ENCODE measurements at places on chromosomes 12 and 14.

- DNase-seq: peak; percentile 76
Observed at GRCh38 chr14:57575482-57575881, 81.8 kb upstream of the CCDC198 start.

DNA sequence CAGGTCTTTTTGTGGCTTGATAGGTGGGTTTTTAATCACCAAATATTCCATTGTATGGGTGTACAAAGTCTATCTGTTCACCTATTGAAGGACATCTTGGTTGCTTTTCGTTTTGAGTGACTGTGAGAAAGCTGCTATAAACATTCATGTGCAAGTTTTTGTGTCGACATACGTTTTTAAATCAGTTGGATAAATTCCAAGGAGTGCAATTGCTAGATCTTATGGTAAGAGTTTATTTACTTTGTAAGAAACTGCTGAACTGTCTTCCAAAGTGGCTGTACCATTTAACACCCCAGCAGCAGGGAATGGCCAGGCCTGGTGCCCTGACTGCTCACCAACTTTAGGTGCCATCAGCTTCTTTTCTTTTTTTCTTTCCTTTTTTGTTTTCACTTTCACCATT lies 45.5 kb upstream of the C14orf180 start:
- DNase-seq: no peak

DNA sequence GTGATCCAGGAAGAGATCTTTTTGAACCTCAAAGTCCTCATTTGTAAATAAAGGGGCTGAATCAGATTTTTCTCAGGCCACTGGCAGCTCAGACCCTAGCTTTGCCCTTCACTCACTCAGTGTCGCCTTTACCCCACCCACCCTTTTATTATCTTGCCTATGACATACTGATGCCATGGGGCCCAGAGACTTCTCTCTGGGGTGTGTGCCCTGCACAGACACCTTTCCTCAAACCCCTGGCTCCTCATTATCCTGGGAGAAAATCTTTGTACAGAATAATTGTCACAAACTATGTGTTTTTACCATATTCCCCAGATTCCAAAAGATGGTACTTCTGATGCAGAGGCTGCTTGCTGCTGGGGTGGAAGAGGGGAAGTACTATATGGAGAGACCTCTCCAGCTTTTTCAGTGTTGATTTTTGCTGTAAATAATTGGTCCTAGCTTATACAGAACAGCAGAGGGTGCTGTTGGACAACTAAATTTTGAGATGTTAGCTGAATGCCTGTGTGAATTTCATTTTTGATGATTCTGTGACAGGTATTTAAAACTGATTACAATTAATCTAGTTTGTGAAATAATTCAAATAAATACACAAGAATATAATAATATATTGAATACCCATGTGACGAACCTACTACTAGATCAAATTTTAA lies 53.9 kb upstream of the DCD start:
- peak; percentile 60 for DNase-seq

DNA sequence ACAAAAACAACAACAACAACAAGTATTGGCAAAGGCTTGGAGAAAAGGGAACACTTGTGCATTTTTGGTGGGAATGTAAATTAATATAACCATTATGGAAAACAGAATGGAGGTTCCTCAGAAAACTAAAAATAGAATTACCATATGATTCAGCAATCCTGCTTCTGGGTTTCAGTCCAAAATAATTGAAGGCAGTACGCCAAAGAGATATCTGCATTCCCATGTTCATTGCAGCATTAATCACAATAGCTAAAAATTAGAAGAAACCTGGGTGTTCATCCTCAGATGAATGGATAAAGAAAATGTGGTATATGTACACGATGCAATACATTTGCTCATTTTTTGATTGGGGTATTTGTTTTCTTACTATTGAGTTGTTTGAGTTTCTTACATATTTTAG lies 813.0 kb downstream of the NRXN3 start:
- DNase-seq: no peak

- peak; percentile 84 for DNase-seq
Observed at GRCh38 chr12:120012067-120012621, 23.1 kb downstream of the BICDL1 start.

- no peak for DNase-seq
Observed at GRCh38 chr14:93824076-93824475, 35.8 kb upstream of the PRIMA1 start.

- DNase-seq: no peak
Observed at GRCh38 chr14:74195623-74196022, 43.6 kb upstream of the VSX2 start.

DNA sequence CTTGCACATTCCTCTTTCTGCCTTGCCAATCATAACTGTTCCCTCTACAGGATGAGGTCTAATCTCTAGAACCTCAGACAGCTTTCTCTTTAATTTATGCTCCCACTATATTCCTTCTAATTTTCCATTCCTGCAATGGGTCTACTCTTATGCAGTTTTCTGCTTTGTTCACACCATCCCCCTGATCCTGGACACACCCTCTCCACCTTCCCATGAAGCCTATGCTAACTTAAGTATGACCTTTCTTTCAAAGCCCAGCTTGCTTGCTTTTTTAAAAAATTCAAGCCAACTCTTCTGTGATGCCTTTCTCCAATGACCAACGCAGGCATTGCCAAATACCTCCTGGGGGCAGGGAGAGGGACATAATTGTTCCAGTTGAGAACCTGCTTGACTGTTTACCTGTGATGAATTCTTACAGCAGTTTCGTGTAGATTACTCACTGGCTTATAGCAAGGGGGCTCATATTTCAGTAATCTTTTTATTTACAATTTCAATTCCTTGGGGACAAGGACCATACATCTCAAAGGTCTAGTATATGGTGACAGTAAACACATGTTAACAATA lies 7.8 kb downstream of the SLC38A1 start:
- peak; percentile 60 for DNase-seq

DNA sequence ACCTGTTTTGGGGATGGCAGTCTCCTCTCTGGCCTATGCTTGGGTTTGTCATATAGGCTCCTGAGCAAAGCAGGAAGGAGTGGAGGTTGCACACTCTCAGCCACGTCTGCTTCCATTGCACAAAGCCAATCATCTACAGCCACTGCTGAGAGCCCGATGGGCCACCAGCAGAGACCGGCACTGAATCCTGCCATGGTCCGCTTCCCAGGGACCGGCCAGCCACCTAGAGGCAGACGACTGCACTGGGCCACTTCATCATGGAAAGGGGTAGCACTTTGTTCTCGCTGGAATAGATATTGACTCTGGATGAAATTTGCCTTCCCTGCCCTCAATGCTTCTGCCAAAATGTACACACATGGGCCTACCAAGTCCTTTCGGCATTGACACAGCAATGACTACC lies 22.3 kb downstream of the DLK1 start:
- no peak for DNase-seq

- DNase-seq: no peak
Observed at GRCh38 chr14:105817971-105818711, 291.8 kb downstream of the TMEM121 start.

GRCh38 chr12:128951448-128951847 lies 98.2 kb downstream of the GLT1D1 start:
- no peak for DNase-seq

GRCh38 chr12:94560431-94561221 lies 89.7 kb downstream of the TMCC3 start:
- peak; percentile 88 for DNase-seq

- DNase-seq: peak; percentile 91
Observed at GRCh38 chr14:73764406-73765280, 50.5 kb upstream of the PNMA1 start.

DNA sequence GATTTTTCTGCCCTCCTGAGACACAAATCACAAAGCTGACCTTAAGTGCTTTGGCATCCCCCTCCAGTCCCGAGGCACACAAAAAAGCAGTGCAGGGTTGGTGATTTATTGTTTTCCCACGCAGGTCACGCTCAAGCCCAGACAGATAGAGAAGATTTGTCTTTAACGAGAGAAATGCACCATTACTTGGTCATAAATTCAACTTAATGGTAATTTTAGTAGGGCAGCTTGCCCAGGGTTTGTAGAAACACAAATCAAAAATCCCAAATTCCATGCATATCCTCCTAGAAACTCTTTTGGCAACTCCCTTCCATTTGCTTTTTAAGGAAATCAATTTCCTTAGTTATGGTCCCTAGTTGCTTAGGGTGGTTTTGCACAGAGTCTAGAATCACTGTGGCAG lies 132.6 kb downstream of the IGF1 start:
- no peak for DNase-seq

GRCh38 chr12:31783996-31784645 lies 55.3 kb upstream of the AMN1 start:
- DNase-seq: no peak

- peak; percentile 59 for DNase-seq
Observed at GRCh38 chr14:25042362-25043299, 7.3 kb downstream of the STXBP6 start.

- DNase-seq: no peak
Observed at GRCh38 chr14:61656341-61656740, 39.0 kb upstream of the HIF1A start.

DNA sequence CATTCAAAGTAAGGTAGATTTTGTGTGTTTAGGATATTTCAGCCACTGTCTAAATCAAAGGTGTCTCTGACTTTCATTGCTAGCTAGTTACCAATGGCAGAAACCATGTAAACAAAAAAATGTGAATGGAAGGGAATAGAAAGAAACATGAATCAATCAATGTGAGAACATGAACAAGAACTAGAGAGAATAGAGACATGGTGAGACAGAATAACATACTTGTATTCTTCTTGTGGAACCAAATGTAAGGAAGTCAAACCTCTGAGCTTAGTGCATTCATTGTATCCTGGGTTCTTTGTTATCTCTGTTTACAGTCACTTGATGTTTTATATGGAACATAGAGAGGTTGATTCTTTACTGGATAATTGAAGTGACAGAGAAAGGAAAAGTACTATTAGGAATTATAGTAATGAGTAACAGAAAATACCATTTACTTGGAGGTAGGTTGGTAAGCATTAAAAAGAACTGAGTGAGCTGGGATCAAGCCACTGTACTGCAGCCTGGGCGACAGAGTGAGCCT lies 2.6 kb upstream of the WNK1 start:
- peak; percentile 1 for DNase-seq

DNA sequence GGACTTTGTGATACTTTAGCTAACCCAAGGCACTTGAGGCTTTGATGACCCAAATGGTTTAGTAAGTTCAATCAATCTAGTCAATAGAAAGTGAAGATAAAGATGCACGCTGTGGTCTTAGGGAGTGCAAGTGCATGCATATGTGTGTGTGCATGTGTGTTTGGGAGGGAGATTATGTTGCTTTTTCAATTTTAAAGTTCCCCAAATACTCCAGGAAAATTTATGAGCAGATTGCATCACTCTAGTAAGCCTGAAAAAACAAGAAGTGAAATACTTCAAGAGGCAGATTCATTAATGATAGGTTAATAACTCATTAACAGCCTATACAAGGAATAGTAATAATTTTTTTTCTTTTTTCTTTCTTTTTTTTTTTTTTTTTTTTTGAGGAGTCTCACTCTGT lies 12.4 kb upstream of the SIX1 start:
- no peak for DNase-seq

- DNase-seq: no peak
Observed at GRCh38 chr12:62676521-62677307, 210.1 kb downstream of the MON2 start.

DNA sequence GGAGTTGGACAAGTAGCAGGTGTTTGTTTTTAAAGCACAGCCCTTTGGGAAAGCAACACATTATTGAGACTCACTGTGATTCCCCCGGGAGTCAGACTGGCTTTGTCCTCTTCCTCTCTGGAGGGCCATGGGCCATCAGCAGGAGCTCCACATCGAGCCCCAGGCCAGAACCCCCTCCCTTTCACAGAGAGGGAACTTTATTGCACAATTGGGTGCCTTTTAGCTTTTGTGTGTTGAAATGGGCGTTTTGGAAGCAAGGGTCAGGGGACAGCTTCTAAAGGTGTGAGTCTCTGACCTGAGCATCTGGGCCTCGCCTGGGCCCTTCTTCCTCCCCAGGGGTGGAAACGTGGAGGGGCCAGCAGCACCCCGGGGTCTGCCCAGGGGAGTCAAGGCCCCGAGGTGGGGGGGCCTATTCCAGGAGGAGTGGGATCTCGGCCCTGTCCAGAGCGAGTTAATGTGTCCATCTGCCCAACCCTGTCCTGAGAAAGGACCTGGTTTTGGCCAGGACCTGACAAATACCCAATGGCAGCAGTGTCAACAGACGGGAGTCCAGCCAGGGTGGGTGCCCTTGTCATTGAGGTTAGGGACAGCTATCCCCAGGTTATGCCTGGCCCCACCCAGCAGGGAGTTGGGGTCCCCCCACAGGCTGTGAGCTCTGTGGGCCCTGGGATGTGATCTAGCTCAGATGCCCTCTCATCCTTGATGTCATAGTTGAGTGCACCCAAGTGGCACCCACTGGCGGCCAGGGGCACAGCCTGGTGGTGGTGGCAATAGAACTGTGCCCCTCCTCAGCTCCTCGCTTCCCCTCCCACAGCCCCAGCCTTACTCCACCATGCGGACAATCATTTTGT lies 37.1 kb downstream of the SLC8B1 start:
- no peak for DNase-seq

All from kidney tubule cell (primary cell).